ENCODE measurements at places on chromosomes 2 and 18. TPM values are rescaled to one million over a fixed set of nuclear protein-coding genes. Genes with fewer than 3 reads are reported as not detected.

DNA sequence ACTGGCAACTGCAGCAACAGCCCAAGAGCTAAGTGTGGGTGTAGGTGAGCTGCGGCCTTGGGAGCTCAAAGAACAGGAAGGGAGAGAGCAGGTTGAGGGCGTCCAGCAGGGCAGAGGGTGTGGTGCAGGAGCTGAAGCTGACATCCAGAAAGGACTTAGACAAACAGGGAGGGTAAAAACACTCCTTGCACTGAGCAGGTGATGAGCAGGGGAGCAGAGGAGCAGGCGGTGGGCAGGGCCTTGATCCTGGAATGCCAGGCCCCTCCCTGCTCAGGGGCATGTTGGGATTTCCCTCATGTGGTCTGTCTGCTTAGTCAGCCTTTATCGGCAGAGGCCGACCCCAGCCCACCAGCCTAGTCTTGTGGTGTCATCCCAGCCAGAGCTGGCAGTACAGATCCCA is 63.6 kb downstream of the VSNL1 start:
- H3K27ac ChIP-seq, result no peak overlapping the region
- no peak overlapping the region for H3K4me3 ChIP-seq
- DNase-seq, result no peak
- H3K36me3 ChIP-seq, result no peaks in the 10 kb centered on the region
- no peaks in the 10 kb centered on the region for H3K27me3 ChIP-seq

GRCh38 chr2:31014516-31014915 is 123.7 kb downstream of the GALNT14 start:
- H3K36me3 ChIP-seq, result no peaks in the 10 kb centered on the region
- peaks cover 10% of the 10 kb centered on the region for H3K27me3 ChIP-seq
- H3K4me3 ChIP-seq, result no peak overlapping the region
- no peak overlapping the region for H3K27ac ChIP-seq
- DNase-seq, result no peak

DNA sequence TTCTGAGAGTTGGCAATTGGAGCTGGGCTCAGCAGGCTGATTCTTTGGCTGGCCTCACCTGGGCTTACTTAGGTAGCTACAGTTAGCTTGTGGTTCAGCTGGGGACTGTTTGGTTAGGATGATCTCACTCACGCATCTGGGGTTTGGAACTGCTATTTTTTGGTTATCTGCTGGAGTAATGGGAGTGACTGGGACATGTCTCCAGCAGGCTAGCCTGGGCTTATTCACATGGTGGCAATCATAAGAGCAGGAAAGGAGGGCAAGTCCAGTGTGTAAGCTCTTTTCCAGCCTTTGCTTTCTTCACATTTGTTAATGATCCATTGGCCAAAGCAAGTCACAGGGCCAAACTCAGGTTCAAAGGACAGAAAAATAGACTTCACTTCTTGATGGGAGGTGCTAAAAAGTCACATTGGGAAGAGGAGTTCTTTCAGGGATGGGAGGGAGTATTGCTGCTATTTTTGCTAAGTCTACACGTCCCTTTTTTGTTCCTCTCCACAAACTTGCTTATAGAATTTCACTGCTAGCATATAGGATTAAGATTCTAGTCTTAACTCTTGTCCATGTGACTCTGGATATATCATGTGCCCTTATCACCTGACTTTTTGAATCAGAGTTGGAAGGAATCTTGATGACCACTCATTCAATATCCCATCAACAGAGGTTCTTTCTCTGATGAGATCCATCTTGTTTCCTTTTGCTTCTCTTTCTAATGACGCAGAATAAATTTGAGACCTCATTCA is 174.0 kb downstream of the ZFP36L2 start:
- no peak overlapping the region for H3K27ac ChIP-seq
- no peak overlapping the region for H3K4me3 ChIP-seq
- peaks cover 33% of the 10 kb centered on the region for H3K27me3 ChIP-seq

GRCh38 chr2:201269764-201270163 is 9.4 kb downstream of the CASP8 start:
- H3K4me1 ChIP-seq, result peaks cover 78% of the 10 kb centered on the region
- no peak for DNase-seq
- no peak overlapping the region for H3K27ac ChIP-seq
- H3K27me3 ChIP-seq, result no peaks in the 10 kb centered on the region
- peaks cover 92% of the 10 kb centered on the region for H3K36me3 ChIP-seq

Gene LBH
- total RNA-seq, result 110 TPM
